ENCODE measurements at places on chromosomes 12 and 14.

DNA sequence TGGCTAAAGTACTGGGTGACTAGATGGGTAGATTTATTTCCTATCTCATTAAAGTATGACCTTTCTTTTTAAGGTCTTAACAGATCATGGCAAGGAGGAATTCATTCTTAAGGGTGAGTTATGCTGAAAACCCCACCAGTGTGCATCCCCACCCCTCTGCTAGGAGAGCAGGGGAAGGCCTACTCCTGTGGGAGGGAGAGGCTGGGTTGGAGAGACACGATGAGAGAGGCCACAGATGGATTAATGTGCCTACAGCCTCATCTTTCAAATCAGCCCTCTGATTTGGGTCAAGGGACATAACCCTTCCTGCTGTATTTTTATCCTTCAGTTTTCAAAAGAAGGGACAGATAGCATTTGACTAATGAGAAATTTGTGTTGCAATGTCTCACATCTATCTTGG lies 185.5 kb downstream of the SSPN start:
- no peak for DNase-seq

GRCh38 chr12:13038491-13039161 lies 5.6 kb upstream of the FAM234B start:
- DNase-seq, result no peak

DNA sequence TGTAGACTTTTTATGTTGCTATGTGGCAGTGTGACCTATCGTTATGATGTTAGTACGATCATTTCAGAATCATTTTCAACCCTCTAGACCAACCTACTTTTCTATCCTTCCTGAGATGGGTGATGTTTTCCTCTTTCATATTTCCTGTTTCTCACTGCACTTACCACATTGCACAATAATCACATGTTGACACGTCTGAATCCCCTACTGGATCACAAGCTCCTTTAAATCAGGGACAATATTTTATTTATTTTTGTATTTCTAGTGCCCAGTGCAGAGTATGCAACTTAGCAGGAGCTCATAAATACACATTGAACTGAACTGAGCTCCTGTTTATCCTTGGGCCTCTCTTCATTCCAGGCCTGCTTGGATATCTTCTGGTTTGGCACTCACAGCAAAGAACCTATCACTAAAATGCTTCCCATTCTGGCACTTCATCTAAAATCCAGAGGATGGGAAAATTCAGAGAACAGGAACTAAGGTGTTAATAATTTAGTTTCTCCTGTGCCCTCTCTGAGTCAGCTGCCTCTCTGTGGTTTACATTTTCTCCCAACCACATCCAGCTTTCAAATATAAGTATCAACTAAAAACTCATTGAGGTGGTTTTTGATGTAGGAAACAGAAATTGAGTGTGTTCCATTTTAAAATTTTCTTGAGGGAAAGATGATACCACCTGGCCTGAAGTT lies 69.4 kb upstream of the DYRK2 start:
- DNase-seq, result no peak

GRCh38 chr14:74563586-74564159 lies 48.4 kb downstream of the LTBP2 start:
- DNase-seq, result no peak

DNA sequence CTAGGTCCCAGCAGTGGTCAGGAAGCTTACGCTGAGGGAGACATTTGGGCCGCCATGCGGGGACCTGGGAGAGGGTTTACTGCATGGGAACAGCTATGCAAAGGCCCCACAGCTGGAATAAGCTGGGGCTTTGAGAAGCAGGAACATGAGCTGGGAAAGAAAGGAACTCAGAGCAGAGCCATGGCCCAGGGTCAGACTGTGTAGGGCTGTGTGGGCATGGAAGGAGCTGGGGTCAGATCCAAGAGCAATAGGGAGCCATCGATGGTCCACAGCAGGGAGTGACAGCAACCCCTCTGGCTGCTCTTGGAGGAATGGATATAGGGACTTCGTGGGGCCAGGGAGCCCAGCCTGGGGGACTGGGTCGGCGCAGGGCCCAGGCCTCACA lies 151.6 kb downstream of the ADGRD1 start:
- no peak for DNase-seq

- DNase-seq, result no peak
These were observed 290.2 kb upstream of the NPAS3 start for GRCh38 chr14:32648434-32648833.

DNA sequence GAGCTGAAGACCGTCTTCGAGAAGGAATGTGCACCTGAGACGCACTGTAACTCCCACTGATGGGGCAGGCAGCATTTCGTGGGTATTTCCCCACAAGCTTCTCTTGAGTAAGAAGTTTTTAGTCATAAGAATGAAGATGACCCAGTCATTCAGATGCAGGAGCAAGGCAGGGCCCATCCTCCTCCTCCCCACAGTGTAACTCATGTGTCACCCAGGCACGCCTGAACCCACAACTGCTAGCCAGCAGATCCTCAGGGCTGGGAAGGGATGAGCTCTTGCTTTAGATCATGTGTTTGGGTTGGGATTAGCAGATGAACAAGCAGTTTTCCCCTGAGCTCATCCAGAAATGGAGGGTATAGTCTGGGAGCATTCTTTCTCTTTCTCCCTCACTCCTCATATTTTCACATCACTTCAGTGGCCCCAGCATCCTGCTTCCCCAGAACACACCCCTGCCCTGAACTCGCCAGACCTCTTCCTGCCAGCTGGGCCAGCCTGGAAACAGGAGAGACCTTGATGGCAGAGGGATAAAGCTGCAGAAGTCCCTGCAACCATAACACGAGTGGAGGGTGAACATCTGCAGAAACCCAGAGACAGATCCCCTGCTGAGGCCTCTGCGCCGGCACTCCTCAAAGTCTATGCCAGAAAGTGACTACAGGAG lies 73.3 kb downstream of the B4GALNT3 start:
- DNase-seq, result no peak

- no peak for DNase-seq
These were observed 17.2 kb downstream of the TTC9 start for GRCh38 chr14:70658899-70659298.

GRCh38 chr14:79837699-79838098 lies 373.6 kb downstream of the DIO2 start:
- no peak for DNase-seq

GRCh38 chr12:6767353-6768319 lies 1.5 kb downstream of the PTMS start:
- DNase-seq, result no peak

GRCh38 chr12:91630596-91631293 lies 448.1 kb upstream of the DCN start:
- no peak for DNase-seq

GRCh38 chr14:105605464-105606304 lies 79.3 kb downstream of the TMEM121 start:
- DNase-seq, result no peak

DNA sequence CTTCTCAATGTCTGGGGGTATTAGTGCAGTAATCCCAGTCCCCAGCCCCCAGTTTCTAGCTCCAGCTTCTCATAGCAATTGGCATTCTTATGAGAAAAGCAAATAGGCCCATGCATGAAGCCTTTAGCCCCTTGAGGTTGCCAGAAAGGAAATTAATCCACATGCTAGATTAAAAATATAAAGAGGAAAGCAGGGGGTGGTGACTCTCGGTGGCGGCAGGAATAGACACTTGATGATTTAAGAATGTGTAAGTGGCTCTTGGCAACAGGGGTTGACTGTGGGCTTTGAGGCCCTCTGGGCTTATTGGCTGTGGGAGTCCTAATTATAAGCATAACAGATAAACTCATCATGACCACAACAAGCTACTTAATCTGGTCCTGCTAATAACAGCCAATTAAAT lies 1367.3 kb upstream of the FLRT2 start:
- DNase-seq, result no peak

- DNase-seq, result no peak
These were observed 15.1 kb downstream of the POU6F1 start for GRCh38 chr12:51202718-51203117.

DNA sequence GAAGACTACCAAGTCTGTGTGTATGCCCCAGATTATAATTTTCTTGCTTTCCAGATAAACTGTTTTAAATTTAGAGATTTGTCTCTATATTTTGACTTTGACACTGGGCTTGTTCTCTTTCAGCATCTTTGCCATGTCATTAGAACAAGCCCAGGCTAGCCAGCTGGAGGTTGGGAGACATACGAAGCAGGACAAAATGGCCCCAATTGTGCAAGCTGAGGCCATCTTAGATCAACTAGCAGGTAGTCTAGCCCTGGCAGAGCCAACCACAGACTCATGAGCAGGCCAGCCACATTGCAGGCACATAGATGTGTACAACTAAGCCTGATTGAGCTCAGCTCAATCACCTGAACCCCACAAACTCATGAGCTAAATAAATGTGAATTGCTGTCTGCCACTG lies 321.4 kb downstream of the ATP23 start:
- DNase-seq, result no peak

DNA sequence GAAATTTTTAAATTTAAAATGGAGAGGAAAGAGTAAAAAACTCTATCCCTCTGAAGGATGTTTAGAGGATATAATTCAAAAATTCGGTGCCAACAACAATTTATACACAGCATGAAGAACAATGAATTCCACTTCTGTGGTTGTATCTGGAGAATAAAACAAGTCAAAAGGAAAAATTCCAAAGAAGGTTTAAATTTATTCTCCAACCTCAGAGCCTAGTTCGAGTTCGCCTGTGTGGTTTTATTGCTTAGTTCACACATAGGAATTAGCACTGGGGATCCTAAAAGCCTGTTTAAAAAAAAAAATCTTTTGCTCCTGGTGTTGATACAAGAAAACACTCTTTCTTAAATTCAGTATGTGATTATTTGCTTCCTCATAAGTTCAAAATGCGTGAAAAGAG lies 79.2 kb downstream of the LLPH start:
- DNase-seq, result no peak

GRCh38 chr12:71312768-71313403 lies 126.7 kb upstream of the LGR5 start:
- DNase-seq, result no peak

GRCh38 chr12:106096376-106096775 lies 42.4 kb downstream of the NUAK1 start:
- DNase-seq, result no peak

GRCh38 chr12:100154474-100155247 lies 12.0 kb upstream of the BLTP3B start:
- no peak for DNase-seq

DNA sequence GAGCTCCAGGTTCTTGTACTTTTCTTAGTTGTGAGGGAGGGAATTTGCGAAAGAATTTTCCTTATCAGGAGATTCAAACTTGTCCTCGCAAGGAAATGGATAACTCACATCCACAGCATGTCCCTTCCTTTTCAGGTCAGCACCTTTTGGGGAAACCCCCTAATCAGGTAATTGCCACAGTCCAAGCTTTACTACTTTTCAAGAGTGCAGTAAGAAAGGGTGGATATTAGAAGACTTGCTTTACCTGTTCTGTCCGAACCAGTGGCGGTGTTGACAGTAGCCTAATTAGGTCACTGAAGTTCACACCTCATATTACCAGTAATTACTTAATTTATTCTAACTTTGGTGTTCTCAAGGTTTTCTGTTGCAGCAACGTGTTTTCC lies 6.7 kb upstream of the C12orf50 start:
- no peak for DNase-seq

DNA sequence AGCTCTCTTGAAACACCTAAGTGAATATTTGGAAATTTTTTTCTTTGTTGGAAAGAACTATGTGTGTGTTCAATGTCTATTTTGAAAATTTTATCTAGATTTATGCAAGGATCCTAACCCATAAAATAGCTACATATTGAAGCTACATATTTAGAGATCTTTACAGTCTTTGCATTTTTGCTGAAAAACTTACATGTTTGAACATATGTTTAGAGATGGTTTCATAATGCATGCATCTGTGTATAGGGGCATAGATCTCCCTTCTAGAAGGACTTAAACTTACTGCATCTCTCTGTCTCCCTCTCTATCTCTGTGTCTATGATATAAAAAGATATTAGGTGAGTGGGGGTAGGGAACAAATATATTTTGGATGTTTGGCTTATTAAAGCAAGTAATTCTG lies 8.2 kb upstream of the HOXC4 start:
- no peak for DNase-seq

GRCh38 chr12:39173726-39174125 lies 268.3 kb upstream of the CPNE8 start:
- no peak for DNase-seq

DNA sequence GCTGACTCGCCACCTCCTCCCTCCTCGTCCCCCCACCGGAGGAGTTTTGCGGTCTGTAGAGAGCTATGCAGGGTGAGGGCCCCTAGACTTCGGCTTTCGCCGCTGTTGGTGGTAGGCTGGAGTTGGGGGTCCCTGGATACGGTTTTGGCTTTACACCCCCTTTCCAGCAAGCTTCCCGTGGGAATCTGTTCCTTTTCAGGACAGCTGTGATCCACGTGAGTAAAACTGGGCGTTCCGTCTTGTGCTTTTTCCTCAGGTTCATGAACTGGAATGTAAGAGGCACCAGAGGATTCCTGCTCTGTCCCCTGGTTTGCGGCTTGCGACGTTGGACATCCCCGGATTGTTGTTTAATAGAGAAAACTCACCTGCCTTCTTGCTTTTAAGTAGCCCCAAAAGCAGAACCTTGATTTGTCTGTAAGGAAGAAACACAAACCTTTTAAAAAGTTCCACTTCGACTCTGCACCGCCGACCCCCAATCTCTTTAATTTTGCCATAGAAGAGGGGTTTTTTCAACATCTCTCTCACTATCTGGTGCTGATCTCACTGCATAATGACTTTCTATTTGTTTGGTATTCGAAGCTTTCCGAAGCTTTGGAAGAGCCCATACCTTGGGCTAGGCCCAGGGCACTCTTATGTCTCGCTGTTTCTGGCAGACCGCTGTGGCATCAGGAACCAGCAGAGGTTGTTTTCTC lies 490 bp downstream of the PRORP start:
- DNase-seq, result no peak

DNA sequence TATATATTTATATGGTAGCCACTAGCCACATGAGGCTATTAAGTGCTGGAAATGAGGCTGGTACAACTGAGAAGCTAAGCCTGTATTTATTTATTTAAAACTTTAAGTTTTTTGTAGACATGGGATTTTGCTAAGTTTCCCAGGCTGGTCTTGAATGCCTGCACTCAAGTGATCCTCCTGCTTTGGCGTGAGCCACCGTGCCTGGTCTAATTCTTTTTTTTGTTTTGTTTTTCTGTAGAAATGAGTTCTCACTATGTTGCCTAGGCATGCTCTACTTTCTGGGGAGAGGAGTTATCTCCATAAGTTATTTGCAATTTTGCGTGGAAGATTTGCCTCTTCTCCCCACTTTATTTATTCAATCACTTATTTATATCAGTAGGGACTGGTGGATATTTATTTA lies 4.8 kb upstream of the SNRNP35 start:
- no peak for DNase-seq

- no peak for DNase-seq
These were observed 14.9 kb downstream of the GIT2 start for GRCh38 chr12:109981311-109981710.

GRCh38 chr12:50052964-50053363 lies 4.4 kb upstream of the ASIC1 start:
- DNase-seq, result no peak
